ENCODE measurements at places on chromosomes 2 and 18.

DNA sequence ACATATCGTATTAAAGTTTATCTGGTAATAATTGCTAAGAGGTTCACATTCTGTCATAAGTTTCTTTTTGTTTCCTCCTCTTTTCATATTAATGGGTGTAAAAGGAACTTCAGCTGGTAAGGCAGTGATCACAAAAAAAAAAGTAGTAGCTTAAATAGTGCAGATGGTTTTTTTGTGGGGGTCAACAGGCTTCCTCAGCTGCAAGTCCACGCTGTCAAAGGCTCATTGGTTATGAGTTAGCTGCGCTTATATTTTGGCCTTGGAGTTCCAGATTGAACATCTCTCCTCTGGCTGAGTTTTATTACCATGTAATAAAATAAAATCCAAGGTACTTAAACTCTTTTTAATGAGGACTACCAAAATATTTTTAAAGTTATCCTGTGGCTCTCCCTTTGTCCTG lies 277.0 kb upstream of the ZEB2 start:
- no peak for DNase-seq

- no peak for DNase-seq
Observed at GRCh38 chr2:151872463-151872862, 44.2 kb upstream of the ARL5A start.

DNA sequence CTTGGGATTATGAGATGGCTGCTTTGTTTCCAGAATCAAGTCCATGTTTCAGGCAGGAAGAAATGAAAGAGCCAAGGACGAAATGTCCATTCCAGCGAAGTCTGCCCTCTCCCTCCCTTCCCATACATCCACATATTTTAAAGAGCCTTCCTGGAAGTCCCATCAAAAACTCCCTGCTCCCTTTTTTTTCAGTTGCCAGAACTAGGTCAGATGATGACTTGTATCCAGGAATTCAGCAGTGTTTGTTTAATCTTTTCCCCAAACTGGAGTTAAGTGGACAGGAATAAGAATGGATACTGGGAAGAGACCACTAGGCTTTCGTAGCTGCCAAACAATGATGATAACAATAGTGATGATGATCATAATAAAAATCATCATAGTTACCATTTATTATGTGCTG lies 198.7 kb downstream of the MEIS1 start:
- no peak for DNase-seq

DNA sequence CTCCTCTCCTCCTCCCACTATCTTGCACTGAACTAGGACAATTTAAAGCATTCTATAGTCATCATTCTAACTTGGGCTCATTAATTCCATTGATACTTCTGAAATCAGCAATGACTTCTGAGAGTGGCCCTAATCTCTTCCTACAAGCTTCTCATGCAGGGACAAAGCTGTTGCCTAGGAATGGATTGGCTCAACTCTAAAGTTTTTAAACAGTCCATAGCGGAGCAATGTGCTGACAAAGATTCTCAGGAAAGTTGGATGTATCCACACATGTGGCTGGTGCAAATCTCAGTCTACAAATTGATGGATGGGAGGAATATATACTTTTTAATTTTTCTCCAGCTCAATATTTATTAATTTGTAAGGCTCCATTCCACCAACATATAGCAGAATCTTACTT lies 388.9 kb downstream of the SETBP1 start:
- no peak for DNase-seq

DNA sequence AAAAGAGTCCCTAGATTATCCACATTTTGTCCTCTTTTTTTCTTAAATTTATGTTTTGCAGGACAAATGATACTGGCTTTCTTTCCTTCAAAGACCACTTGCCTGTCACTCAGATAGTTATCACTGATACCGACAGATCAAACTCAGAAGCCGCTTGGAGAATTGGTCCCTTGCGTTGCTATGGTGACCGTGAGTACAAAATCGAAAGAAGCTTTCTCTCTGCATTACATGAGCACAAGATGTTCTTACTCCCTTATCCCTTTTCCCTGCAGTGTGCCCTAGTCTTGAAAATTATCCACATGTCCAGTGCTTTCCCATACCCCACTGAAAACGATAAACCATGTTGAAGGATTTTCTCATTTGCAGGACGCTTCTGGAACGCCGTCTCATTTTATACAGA lies 738.5 kb downstream of the CNTNAP5 start:
- DNase-seq, result no peak

GRCh38 chr2:79179036-79179435 lies 19.5 kb upstream of the REG3A start:
- DNase-seq, result no peak

GRCh38 chr2:234674781-234675201 lies 177.9 kb upstream of the ARL4C start:
- no peak for DNase-seq

GRCh38 chr2:20590704-20591515 lies 60.0 kb downstream of the HS1BP3 start:
- DNase-seq, result no peak

DNA sequence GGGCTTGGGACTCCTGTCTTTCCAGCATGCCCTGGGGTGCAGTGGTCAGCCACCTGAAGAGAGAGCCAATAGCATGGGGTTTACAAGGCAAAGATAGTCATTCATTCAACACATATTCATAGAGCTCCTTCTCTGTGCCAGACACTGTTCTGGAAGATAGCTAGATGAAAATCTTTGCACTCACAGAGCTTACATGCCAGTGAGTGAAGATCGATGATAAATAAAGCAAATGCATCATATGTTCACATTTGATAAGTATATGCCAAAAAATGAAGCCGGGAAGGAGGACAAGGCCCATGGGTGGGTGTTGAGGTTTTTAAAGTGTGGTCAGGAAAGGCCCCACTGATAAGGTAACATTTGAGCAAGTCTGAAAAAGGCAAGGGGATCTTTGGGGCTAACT lies 130.8 kb upstream of the CDCA7 start:
- DNase-seq, result no peak

GRCh38 chr2:12168791-12169388 lies 422.5 kb downstream of the LPIN1 start:
- no peak for DNase-seq

- no peak for DNase-seq
Observed at GRCh38 chr2:28717339-28717758, 34.3 kb upstream of the PPP1CB start.

DNA sequence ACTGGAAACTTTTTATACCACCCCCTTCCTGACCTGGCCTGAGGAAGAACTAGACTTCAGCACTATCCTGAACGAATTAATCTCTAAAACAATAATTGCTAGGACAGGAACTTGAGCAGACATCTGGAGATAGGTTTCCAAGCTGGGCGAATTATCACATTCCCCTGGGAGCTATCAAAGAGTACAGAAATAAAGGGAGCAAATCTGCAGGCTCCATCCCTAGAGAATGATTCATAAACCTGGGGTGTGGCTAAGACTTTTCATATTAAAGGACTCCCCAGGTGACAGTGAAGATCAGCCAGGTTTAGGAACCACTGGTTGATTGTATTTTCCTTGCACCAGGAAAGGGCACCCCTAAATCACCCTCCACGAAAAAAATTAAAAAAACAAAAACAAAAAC lies 105.6 kb upstream of the NOL4 start:
- no peak for DNase-seq

DNA sequence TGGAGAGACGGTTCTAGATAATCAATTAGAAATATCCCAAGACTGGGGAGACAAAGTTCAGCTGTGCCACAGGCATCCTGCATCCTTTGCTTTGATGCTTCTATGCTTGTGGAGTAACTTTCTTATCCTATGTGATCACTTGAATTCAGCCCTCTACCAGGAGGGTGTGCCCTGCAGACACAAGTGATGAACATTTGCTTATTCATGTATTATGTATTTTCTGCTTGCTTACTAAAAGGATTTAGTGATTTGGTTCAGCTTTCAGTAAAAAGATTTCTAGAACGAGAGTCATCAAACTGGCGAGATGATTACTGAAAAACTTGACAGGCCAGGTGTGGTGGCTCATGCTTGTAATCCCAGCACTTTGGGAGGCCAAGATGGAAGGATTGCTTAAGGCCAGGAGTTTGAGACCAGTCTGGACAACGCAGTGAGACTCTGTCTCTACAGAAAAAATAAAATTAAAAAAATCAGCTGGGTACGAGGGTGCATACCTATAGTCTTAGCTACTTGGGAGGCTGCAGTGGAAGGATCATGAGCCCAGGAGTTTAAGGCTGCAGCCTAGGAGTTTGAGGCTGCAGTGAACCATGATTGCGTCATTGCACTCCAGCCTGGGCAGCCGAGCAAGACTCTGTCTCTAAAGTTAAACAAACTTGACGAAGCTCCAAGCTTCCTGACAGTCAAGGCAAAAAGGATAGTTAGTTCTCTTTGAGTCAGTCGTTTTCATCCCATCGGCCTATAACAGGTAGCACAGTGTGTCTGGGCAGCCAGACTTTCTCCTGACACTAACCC lies 13.3 kb downstream of the HK2 start:
- no peak for DNase-seq

- DNase-seq, result no peak
Observed at GRCh38 chr2:40511661-40512213, 59.8 kb upstream of the SLC8A1 start.

- DNase-seq, result no peak
Observed at GRCh38 chr2:30245364-30245763, 14.0 kb downstream of the LBH start.

DNA sequence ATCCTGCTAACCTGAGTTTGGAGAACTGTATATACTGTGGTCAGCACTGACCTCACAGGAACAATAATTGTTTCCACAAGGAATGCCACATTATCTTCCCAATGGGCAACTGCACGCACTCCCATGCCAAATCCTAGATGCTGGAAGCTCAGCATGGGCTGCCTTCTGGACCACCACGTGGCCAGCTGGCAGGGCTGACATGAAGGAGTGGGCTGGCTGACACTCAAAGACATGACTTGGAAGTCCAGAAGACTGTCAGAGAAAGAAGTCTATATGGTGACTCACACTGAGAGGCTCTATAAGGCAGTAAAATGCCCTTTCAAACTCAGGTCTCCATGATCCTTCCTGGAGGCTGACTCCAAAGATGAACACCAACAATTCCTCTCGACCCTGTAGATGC lies 98.4 kb upstream of the RNF152 start:
- no peak for DNase-seq

DNA sequence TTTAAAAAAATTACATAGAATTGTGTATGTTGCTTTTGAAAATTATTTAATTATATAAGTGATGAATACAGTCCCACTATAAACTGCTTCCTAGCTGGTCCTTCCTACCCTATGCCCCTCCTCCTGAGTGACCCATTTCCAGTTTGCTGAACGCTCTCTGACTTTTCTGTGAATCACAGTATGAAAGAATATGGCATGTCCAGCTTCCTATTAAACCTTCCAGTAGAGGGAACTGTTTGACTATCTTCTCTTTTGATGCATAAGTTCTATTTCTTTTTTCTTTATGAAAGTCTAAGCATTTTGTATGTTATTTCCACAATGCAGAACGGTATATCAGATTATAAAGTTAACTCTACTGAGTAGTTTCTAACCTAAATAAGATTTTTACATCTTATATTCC lies 41.3 kb downstream of the PSMG2 start:
- no peak for DNase-seq

DNA sequence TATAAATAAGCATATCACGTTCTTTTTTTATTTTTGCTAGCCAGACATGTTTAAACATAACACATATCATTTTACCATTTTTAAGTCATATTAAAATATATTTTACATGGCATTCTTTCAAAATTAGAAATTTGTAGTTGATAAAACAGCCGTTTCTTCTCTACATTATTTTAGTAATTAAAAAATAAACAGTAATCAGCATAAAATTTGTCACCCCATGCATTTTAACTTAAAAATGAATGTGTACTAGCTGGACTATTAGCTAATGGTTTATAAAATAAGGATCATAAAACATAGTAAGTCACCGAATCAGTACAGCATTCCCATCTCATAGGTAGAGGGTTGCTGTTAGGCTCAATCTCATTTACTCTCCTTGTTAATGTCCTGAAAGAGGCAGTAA lies 433.8 kb downstream of the LRP1B start:
- no peak for DNase-seq

GRCh38 chr2:239271882-239272281 lies 128.9 kb downstream of the HDAC4 start:
- DNase-seq, result no peak

GRCh38 chr2:10835052-10835970 lies 22.7 kb upstream of the PDIA6 start:
- peak; percentile 77 for DNase-seq

DNA sequence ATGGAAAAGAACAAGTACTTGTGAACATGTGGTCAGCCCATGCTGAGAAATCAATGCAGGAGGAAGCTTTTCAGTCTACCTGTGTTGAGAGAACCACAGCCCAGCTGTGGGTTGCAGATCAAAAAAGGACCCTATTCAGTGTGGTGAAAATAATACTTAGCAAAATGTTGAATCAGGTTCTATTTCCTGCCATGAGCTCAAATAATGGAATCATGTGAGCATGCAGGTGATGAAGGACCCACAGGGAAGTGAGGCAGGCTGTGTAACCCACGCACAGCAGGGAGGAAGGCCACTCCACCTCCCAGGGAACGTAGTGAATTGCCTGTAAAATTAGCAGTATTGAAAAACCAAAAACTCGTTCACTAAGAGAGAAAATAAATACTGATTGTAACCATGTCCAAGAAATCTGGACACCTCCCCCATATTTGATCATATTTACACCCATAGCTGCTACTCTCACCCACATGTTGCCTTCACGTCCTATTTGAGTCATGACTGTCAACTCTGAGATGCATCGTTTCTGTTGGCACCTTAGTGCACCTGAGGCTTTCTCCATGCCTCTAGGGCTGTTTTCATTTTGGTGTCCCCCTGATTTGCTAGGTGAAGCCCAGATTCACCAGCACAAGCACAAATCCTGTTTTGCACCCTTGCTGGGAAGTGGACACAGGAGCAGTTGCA lies 20.5 kb upstream of the BCL2L11 start:
- no peak for DNase-seq

All from stimulated activated CD4-positive, alpha-beta T cell treated with anti-CD3 and anti-CD28 coated beads, Interleukin-1b, Interleukin-23, amount 100 ng/mL, for 24 hours (primary cell).